Natural killer cell treated with Interleukin-12 subunit alpha and Interleukin-12 subunit beta and Interleukin-15 and Interleukin-18, amount 100 ng/mL, for 72 hours (primary cell): ENCODE measurements at places on chromosomes 5 and 9. TPM values are rescaled to one million over a fixed set of nuclear protein-coding genes. Genes with fewer than 3 reads are reported as not detected.
A peak's percentile ranks its signal among the peaks of the same experiment; 100 is the strongest.

- H3K36me3 ChIP-seq, result no peaks in the 10 kb centered on the region
- DNase-seq, result no peak
- H3K4me1 ChIP-seq, result no peaks in the 10 kb centered on the region
- H3K4me3 ChIP-seq, result no peak overlapping the region
- no peaks in the 10 kb centered on the region for H3K27me3 ChIP-seq
Observed at GRCh38 chr5:15463231-15463980, 36.6 kb upstream of the FBXL7 start.

DNA sequence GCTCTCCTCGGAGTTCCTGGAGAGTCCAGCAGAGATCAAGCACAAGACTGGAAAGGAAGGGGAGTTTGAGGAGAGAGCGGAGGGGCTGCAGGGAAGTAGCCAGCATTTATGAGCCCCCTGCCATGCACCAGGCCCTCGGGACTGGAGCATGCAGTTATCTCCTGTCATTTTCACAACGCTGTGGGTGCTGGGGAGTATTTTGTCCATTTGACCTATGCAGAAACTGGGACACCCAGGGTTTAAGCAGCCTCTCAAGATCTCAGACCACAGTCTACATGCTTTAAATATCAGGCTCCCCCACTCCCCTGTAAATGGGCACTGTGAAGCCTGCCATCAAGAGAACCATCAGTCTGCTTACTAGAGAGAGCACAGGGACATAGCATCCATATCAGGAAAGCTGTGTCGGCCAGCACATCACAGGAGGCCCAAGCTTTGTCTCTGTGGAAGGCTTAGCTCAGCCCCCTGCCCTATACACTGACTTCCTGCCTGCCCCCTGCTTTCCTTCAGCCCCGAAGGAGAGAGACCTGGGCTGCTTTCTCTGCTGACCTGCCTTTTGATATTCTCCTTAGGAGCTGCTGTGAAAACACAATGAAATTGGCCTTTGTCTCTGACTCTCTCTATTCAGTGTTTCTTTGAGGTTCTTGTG, 7.3 kb downstream of the FOXI1 start:
- H3K27ac ChIP-seq, result no peak overlapping the region
- no peaks in the 10 kb centered on the region for H3K4me1 ChIP-seq
- H3K36me3 ChIP-seq, result no peaks in the 10 kb centered on the region

GRCh38 chr5:141465351-141465750, 10.4 kb upstream of the PCDHGC3 start:
- no peaks in the 10 kb centered on the region for H3K4me1 ChIP-seq
- no peak overlapping the region for H3K27ac ChIP-seq
- no peak for DNase-seq
- H3K4me3 ChIP-seq, result no peak overlapping the region
- H3K27me3 ChIP-seq, result peaks cover 13% of the 10 kb centered on the region

- DNase-seq, result no peak
- H3K27me3 ChIP-seq, result peaks cover 67% of the 10 kb centered on the region
- H3K4me3 ChIP-seq, result no peak overlapping the region
- no peaks in the 10 kb centered on the region for H3K4me1 ChIP-seq
- no peak overlapping the region for H3K27ac ChIP-seq
- H3K36me3 ChIP-seq, result peaks cover 7% of the 10 kb centered on the region
Observed at GRCh38 chr9:942805-943580, 33.5 kb upstream of the DMRT3 start.

FOXD4 gene
- total RNA-seq, result 0.21 TPM

- no peak for DNase-seq
- H3K4me3 ChIP-seq, result no peak overlapping the region
- H3K27me3 ChIP-seq, result peaks cover 14% of the 10 kb centered on the region
- H3K36me3 ChIP-seq, result no peaks in the 10 kb centered on the region
- H3K27ac ChIP-seq, result no peak overlapping the region
- no peaks in the 10 kb centered on the region for H3K4me1 ChIP-seq
Observed at GRCh38 chr9:88747768-88748167, 212.8 kb downstream of the NXNL2 start.

MYMK gene
- not detected for total RNA-seq

SPATA31A3 gene
- not detected for total RNA-seq

IL9 gene
- total RNA-seq, result 0.52 TPM

PCDHA13 gene
- not detected for total RNA-seq

DNA sequence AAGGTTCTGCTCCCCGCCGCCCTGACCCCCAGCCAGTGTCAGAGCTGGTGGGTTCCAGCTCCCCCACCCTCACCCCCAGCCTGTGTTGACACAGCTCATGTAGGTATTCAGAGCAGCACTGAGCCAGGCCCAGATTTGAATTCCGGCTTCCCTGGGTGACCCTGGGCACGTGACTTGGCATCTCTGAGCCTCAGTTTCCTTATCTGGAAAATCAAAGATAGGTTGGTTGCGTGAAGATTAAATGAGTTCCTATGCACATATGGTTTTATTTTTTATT, 42.0 kb downstream of the HMCN2 start:
- H3K4me1 ChIP-seq, result no peaks in the 10 kb centered on the region
- H3K27me3 ChIP-seq, result no peaks in the 10 kb centered on the region
- H3K4me3 ChIP-seq, result no peak overlapping the region
- DNase-seq, result no peak
- no peaks in the 10 kb centered on the region for H3K36me3 ChIP-seq
- no peak overlapping the region for H3K27ac ChIP-seq

- DNase-seq, result no peak
- no peaks in the 10 kb centered on the region for H3K27me3 ChIP-seq
- H3K4me1 ChIP-seq, result no peaks in the 10 kb centered on the region
- no peak overlapping the region for H3K4me3 ChIP-seq
- peaks cover 4% of the 10 kb centered on the region for H3K36me3 ChIP-seq
Observed at GRCh38 chr5:120910629-120911028, 446.5 kb downstream of the PRR16 start.

DNA sequence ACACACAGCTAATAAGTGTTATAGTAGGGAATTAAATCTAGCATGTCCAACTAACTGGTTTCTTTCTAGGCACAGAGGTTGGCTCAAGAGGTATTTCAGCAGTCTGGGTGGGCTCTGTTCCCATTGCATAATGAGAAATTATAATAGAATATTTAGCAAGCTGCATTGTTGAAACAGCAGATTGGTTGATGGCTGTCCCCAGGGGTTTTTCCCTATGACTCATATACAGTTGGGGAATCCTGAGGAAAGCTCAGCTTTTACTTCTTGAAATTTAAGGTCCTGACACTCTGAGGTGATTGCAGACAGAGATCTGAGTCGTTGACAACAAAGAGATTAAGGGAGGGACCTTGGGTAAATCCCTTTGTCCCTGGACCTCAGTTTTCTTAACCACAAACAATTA, 38.3 kb upstream of the TNFSF8 start:
- no peak overlapping the region for H3K4me3 ChIP-seq
- H3K36me3 ChIP-seq, result peaks cover 4% of the 10 kb centered on the region
- H3K27ac ChIP-seq, result no peak overlapping the region
- no peak for DNase-seq
- H3K27me3 ChIP-seq, result no peaks in the 10 kb centered on the region

KIF27 gene
- 4.0 TPM for total RNA-seq

ZSWIM6 gene
- 9.8 TPM for total RNA-seq

DNA sequence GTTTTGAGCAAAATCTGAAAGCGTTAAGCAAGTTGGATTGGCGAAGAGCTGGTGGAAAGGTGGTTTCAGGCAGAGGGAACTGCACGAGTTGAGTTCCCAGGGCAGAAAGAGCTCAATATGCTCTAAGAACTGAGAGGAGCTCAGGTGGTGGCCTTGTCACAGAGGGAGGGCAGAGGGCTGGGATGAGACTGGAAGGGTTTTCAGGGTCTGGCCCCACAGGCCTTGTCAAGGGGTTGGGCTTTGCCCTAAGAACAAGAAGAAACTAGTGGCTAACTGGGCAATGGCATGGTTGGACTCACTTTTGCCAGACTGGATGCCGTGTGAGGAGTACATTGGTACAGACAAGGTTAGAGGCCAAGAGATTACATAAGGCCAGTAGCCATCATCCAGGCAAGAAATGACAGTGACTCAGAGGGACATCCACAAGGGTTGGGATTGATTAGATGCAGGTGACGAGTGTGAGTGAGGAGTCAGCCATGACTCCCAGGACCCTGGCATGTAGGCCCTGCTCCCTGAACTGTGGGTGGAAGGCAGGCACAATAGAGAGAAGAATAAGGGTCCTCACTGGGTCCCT, 75.1 kb upstream of the SMIM23 start:
- peaks cover 9% of the 10 kb centered on the region for H3K27me3 ChIP-seq
- no peaks in the 10 kb centered on the region for H3K4me1 ChIP-seq
- no peak overlapping the region for H3K27ac ChIP-seq
- no peak overlapping the region for H3K4me3 ChIP-seq

DNA sequence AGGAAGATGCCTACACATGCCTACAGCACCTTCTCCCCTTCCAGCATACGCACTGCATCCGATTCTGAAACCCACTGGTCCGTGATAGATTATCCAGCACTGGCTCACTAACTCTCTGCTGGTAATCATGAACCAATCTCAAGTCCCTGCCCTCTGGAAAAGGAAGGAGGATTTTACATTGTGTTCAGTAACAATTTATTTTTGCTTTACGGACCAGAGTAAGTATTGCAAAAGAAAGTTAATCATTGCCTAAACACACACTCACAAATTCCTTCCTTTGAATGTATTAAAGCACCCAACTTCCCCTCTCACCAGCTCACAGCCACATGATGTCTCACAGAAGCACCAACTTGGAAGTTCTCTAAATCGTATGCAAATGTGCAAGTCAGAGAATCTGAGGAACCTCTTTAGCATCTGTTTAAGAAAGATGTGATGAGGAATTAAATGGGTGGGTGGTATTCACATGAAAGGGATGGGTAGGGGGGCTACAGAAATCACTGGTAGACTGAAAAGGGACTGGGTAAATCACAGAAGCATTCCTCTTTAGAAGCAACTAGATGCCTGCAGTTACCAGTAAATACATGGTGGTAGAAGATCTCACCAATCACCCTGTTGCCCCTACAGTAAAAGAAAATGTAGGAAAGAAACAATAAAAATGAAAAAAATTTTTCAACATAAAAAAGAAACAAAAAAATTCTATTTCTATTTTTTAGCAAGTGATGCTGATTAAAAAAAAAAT, 8.4 kb downstream of the GNAQ start:
- no peak overlapping the region for H3K27ac ChIP-seq
- peaks cover 25% of the 10 kb centered on the region for H3K4me1 ChIP-seq
- peaks cover 2% of the 10 kb centered on the region for H3K27me3 ChIP-seq
- peak overlapping the region; percentile 60 for H3K4me3 ChIP-seq
- no peak for DNase-seq

GRCh38 chr5:42837601-42838000, 25.9 kb upstream of the SELENOP start:
- no peaks in the 10 kb centered on the region for H3K36me3 ChIP-seq
- DNase-seq, result no peak
- no peak overlapping the region for H3K27ac ChIP-seq

- peaks cover 8% of the 10 kb centered on the region for H3K4me1 ChIP-seq
- H3K36me3 ChIP-seq, result no peaks in the 10 kb centered on the region
- H3K4me3 ChIP-seq, result no peak overlapping the region
- H3K27ac ChIP-seq, result no peak overlapping the region
Observed at GRCh38 chr5:39432696-39433530, 8.1 kb upstream of the DAB2 start.
